Effector CD4-positive, alpha-beta T cell (primary cell): ENCODE measurements at places on chromosomes 5 and 9.

- no peak for DNase-seq
These were observed 9.7 kb downstream of the RICTOR start for GRCh38 chr5:39064450-39064849.

DNA sequence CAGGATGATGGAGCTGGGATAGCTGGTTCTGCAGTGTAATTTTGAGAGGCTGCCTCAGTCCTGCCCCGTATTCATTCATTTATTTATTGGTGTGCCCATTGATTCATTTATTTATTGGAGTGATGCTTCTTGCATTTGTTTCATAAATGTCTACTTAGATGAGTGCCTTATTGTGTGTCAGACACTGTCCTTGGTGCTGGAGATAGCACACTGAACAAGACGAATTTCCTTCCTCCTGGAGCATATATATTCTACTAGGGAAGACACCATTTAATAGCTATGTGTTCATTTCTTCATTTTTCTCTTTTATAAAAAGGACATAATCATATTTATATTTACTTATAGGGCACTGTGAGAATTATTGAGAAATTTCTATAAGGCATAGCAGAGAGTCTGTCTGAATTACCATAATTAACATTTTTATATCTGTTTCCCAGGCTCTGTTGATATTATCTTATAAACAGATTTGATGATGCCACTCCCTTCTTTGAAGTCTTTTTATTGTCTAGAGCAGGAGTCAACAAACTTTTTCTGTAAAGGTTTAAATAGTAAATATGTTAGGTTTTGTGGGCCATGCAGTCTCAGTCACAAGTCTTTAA, 433.9 kb upstream of the ZNF608 start:
- no peak for DNase-seq

DNA sequence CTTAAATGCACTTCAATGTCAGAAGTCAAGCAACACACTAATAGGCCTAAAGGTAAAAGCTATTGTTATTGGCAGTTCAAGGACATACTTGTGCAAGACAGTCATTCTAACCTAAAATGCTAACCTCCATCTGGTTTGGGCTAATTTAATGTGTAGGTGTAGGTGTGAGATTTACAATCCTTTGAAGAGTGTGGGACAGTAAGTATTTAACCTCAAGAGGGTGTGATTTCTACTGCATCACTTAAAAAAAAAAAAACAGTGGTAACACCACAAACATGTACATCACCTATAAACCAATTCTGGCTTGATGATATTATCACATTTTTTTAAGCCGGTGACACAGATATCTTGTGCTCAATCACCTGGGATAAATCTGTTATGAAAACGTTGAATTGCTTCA, 127.5 kb upstream of the MEF2C start:
- DNase-seq = no peak

GRCh38 chr9:93161786-93162562, 22.0 kb upstream of the WNK2 start:
- no peak for DNase-seq
